ENCODE measurements at places on chromosomes 1 and 21.

DNA sequence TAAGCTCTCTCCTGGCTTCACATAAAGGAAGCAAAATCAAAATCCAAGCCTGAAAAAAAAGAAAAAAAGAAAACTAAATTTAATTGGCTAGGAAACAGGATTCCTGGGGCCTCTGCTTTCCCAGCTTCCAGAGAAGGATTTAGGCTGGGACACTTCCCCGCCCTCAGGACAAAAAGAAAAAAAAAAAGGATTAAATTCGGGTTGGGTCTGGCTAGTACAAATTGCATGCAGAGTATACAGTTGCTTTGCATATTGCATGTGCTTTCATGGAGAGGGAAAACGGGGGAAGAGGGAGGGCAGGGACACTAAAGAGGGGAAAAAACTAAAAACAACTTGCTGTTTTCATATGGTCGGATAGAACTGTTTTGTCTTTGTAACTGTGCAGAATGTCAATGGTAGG lies 42.7 kb downstream of the OLIG1 start:
- no peak for DNase-seq

DNA sequence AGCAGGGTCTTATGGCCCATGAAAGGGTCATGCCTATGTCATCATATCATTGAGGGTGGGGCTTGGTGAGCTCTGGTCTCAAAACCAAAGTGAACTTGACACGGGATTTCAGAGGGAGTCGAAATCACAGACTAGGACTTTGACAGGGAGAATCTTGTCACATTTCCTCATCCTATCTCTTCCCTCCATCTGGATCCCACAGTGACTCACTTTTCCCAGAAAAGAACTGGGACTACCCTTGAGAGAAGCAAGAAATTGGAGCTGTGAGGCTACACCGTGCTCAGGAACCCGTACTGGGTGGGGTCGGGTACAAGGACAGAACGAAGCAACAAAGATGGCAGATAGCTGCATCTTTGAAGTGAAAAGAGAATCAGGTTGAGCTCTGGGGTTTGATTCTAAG lies 69.5 kb downstream of the ZSCAN20 start:
- no peak for DNase-seq

DNA sequence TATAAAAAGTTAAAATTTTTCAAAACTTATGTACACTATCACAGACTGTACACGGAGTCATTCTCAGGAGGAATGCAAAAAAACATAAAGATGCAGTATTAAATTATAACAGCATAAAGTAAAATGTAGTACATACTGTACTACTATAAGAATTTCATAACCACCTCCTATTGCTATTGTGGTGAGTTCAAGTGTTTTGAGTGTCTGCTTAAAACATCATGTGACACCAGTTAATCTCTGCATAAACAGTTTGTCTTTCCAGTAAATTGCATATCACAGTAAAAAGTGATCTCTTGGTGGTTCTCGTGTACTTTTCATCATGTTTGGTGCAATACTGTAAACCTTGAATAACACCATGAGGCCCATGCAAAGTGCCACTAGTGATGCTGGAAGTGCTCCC lies 45.2 kb downstream of the SDCCAG8 start:
- DNase-seq = no peak

DNA sequence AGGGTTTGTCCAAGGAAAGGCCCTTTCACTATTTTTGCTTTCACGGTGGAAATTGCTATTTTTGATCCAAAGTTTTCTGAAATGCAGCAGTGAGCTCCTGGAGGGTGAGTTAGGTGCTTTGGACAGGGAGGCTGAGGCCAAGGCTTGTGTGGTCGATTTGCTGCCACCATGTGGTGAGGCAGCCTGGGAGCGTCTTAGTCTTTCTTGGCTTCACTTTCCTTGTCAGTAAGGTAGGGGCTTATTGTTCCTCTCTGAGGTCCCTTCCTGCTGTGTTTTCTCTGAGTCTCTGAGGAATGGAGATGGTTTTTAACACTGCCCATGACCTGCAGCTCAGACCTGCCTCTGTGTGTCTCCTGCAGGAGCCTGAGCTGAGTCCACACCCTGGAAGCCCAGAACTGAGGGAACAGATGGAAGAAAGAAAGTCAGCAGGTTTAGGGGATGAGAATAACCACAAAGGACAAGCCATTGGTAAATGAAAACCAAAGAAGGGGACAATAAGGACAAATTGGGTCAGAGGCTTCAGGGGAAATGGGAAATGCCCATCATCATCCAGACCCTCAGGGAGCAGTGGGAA lies 20.1 kb upstream of the S100A10 start:
- DNase-seq = no peak

GRCh38 chr1:47424336-47424982 lies 8.4 kb downstream of the FOXE3 start:
- no peak for DNase-seq
